ENCODE measurements at places on chromosomes 7 and 10.

DNA sequence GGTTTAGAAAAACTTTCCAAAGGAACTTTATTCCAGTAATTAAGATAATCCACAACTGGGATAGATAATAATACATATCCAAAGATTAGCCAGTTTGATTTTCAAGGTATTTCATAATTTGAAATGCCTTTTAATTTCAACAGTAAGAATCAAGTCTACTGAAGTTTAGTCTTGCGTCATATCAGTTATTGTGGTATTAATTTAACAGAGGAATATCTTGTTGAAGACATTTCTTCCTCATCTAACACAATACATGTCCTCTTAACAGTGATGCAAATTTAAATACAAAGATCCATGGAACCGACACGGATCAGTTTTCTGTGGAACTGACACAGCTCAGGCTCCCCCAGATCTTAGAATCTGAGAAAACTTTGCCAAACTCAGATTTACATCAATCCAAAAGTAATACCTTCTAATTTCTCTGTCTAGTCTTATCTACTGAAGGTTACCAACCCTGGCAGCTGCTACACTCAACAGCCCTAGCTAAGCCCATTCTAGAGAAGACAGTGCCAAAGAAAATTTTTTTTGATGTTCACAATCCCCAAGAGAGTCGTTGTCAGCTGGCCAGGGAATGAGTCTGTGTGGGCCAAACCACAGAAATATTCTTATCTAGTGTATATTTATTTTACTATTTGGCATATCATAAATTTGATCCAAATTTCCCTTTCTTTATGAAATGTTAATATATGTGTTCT is 365.2 kb upstream of the MEOX2 start:
- peak; percentile 93 for DNase-seq

DNA sequence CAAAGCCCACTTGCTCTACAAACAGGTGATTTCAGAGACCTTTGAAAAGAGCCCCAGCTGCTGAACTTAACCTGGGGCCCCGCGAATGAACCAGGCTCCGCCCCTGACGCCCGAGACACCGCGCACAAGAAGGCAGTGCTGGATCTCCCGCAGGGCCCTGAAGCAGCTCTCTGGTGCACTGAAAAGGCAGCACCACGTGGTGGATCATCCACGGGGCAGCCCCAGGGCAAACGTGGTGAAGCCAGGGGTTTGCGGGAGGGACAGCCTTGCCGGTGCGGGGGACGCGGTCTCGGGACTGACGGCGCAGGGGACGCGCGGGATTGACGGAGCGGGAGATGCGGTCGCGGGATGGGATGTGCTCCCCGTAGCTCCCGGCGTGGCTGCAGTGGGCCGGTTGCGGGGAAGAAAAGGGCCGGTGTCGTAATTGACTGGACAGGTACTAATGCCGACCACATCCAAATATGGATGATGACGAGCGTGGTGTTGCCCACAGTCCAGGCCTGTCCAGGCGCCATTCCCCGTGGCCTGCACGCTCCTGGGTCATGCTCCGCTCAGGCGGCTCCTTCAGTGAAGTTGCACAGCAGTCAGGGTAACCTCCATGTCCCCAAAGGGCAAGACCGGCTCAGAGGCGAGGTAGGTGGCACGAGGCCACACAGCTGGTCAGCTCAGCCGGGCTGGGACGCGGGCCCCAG is 421.1 kb downstream of the DNAJB6 start:
- DNase-seq, result no peak

GRCh38 chr10:34775044-34775637 is 40.0 kb downstream of the PARD3 start:
- no peak for DNase-seq

GRCh38 chr10:130230611-130231010 is 94.4 kb downstream of the GLRX3 start:
- no peak for DNase-seq

- peak; percentile 58 for DNase-seq
Measured at GRCh38 chr7:93799750-93800357, 90.7 kb downstream of the TFPI2 start.

- DNase-seq, result no peak
Measured at GRCh38 chr10:46557319-46558121, 1.1 kb upstream of the GPRIN2 start.

DNA sequence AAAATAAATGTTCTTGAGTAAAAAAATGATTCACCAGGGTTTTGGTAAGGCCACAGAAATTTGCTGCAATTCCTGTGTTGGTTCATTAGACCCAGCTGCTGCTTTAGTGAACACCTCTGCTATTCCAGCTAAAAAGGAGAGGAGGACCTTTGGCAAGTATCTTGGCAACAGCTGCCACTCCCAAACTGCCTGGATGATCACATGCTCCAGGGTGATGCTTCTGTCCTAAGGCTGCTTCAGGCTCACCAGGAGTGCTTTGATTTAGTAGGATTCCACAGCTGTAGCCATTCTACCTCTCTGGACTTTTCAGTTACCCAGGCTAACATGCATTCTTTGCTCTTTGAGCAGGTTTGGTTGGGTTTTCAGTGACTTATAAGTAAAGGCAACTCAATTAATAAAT is 82.6 kb upstream of the NPVF start:
- DNase-seq, result no peak

- DNase-seq, result peak; percentile 57
Measured at GRCh38 chr7:42244828-42245227, 7.8 kb upstream of the GLI3 start.

GRCh38 chr10:5871596-5871995 is 18.1 kb downstream of the ANKRD16 start:
- no peak for DNase-seq

GRCh38 chr10:129390147-129390546 is 76.9 kb upstream of the MGMT start:
- no peak for DNase-seq

GRCh38 chr7:129351320-129351719 is 82.9 kb upstream of the STRIP2 start:
- DNase-seq, result no peak

GRCh38 chr10:62511656-62512055 is 137.5 kb downstream of the ZNF365 start:
- DNase-seq, result peak; percentile 61

- DNase-seq, result peak; percentile 61
Measured at GRCh38 chr10:5466451-5467206, 32.7 kb downstream of the CALML5 start.

DNA sequence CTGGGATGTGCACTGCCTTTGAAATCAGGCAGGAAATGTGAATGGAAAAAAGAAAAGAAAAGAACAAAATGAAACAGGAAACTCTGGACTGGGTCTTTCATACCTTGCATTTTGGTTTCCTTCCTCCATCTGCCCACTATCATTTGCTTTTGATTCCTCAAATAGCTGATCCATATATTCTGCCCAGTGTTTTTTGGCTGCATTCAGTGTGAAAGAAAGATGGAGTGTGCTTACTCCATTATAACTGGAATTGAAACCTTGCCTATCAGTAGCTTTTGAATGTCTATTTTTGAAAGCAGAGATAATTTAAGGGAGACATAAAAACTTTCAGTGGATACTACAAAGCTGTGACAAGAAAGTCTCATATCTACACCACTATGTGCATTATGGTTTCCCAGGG is 64.1 kb upstream of the ASAH2 start:
- no peak for DNase-seq

- no peak for DNase-seq
Measured at GRCh38 chr7:20165146-20165510, 52.1 kb downstream of the MACC1 start.

GRCh38 chr10:43078175-43078985 is 1.5 kb downstream of the RET start:
- DNase-seq, result no peak

DNA sequence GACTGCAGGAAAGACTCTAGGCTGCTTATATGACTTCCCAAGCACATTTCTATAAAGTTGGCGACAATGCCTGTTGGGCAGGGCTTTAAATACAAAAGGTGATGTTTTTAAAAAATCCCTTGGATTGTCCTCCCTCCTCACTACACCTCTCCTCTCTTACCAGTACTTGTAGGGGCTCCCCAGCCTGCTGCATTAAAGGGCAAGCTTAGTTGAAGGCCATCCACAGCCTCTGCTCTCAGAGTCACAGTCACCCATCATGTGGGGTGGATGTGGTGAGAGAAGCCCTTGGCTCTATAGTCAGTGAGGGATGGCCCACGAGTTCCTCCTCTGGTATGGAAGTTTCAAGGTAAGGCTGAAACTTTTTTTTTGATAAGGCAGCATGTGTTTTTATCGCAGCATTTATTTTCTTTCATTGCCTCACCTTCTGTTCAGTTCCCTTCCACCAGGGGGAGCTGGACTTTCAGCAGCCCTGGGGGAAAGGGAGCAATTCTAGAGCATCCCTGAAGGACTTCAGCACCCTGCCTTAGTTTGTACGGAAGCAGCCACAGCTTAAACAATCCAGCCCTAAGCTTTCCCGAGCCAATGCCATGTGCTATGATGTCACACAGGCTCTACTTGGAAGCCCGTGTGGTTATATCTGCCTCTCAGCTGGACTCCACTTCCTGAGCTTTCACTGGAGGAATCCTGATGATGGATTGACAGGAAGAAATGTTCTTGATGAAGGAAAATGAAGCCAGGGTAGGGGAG is 131.9 kb downstream of the CALCR start:
- peak; percentile 52 for DNase-seq

DNA sequence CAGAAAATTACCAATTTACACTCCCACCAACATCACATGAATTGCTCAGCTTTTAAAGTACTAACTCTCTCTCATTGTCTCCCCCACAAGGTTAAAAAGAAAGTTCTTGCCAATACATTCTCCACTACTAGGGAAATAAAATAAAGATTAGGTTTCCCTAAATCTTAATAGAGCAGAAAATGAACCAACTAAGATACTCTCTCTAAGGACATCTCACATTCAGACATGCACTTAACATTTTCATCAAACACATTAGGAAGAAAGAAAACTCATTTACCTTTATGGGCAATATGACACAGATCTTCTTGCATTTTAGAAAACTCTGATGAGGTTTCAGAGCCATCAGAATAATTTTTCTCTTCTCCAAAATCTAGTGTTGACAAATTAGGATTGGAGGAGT is 104.1 kb upstream of the GSDME start:
- no peak for DNase-seq

- DNase-seq, result peak; percentile 98
Measured at GRCh38 chr7:41696323-41696916, 6.5 kb downstream of the INHBA start.

DNA sequence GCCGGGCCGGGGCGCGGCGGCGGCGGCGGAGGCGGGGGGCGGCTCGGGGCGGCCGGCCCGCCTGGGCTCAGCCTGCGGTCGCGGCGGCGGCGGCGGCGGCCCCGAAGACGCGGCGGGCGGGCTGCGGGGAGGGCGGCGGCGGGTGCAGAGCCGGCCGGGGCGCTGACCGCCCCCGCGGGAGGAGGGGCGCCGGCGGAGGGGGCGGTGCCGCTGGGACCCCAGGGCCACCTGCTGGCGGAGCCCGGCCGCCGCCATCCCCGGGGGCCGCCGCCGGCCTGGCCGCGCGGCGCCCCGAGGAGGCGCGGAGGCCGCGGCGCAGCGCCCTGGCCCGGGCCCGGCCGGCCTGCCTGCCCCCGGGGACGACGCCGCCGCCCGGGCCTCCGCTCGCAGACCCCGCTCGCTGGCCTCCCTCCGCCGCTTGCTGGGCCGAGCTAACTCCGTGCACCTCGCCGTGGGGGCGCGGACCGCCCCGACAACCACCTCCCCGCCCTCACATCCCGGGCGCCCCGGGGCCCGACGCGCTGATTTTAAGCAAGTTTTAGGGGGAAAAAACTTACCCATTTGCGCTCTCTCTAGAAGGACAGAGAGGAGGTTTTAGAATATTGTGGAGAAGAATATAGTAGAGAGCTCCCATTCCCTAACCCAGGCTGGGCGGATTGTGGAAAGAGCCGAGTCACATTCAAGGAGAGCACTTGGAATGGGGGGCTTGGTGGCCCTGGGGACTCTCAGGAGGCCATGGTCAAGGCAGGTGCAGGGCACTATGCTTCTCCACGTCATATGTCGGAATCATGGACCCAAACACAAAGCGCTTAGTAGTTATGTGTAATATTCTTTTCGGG is at the start of gene BEND7:
BEND7 (minus strand) TSS at position 140 of the 839 bp plus-strand sequence. CDS start 481 bp downstream, outside the sequence.
- peak; percentile 53 for DNase-seq

DNA sequence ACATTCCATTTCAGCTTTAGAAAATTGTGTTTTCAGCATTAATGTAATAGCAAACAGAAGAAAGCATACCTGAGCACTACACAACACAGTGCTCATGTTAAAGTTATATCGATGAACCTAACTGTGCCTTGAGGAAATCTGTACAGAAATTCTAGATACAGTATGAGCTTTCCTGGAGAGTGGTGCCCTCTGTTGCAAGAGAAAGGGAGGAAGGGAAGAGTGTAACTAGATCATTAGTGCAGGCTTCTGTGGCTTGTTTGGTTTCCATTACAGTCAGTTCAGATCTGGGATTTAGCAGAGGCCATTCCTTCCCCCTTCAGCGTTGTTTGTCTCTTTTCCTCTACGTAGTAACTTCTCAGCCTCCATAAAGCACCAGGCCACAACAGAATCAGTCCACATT is 139.7 kb downstream of the HTR7 start:
- DNase-seq, result peak; percentile 18

GRCh38 chr10:44471410-44471809 is 86.5 kb upstream of the CXCL12 start:
- no peak for DNase-seq

- no peak for DNase-seq
Measured at GRCh38 chr7:128437426-128438332, 18.0 kb upstream of the HILPDA start.

DNA sequence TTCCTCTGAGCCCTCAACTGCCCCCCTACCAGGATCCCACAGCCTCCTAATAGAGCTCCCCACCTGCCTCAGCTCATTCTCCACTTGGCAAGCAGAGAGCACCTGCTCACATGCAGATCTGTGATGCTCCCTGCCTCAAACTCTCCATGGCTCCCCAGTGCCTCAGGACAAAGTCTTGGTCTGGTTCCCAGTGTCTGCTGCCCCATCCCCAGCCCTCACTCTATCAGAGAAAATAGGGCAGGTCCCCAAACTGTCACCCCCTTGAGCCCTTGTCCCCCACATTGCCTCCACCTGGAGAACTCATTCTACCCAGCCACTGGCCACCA is 20.8 kb upstream of the ELN start:
- DNase-seq, result no peak

- DNase-seq, result peak; percentile 25
Measured at GRCh38 chr10:115945701-115946445, 327.1 kb downstream of the GFRA1 start.

- no peak for DNase-seq
Measured at GRCh38 chr10:75414527-75414926, 13.0 kb upstream of the ZNF503 start.

DNA sequence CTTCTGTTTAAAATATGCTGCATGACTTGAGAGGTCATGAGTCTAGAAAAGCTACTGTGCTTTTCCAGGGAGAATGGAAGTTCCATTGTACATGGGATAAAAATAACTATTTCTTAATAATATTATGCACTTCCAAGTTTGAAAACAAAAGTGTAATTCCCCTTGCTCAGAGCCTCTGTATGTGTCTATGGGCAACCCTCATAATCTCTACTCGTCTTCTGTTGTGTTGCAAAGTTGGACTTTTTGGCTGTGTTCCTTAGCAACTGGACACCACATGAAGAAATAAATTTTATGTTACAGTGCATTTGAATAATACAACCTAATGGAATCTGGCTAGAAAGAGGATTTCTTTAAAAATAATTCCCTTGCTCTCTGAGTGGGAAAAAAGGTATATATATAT is 242.6 kb downstream of the TWIST1 start:
- peak; percentile 40 for DNase-seq

GRCh38 chr7:85413718-85414117 is 226.9 kb upstream of the SEMA3D start:
- DNase-seq, result no peak

All from myocyte (in vitro differentiated cells).